Inflammatory macrophage treated with lipopolysaccharide for 1 hour (primary cell): ENCODE measurements at places on chromosomes 5 and 9.

GRCh38 chr9:14173713-14174112, 140.2 kb downstream of the NFIB start:
- no peak for DNase-seq

GRCh38 chr9:112896131-112896530, 5.5 kb upstream of the SLC46A2 start:
- DNase-seq, result peak; percentile 41

GRCh38 chr9:82331079-82331478, 342.5 kb downstream of the SPATA31D1 start:
- DNase-seq, result no peak

- no peak for DNase-seq
These were observed 302.4 kb upstream of the TRPC7 start for GRCh38 chr5:136667789-136668188.

DNA sequence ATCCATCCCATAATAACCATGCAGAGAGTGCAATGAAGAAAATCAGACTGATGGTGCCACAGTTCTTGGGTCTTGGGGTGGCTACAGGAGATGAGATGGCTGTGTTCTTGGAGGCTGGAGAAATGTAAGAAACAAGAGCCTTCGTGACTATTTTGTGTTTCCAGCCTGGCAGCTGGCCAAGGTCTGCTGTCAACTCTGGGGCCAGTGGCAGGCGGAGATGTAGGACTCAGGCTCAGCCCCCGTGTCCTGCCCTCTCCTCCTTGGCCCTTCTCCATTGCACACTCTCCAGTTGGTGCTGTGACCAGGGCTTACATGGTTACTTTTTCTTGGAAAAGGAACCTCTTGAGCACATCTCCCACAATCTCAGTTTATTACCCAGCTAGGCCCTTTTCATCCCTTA, 235.4 kb downstream of the DMRT2 start:
- no peak for DNase-seq

DNA sequence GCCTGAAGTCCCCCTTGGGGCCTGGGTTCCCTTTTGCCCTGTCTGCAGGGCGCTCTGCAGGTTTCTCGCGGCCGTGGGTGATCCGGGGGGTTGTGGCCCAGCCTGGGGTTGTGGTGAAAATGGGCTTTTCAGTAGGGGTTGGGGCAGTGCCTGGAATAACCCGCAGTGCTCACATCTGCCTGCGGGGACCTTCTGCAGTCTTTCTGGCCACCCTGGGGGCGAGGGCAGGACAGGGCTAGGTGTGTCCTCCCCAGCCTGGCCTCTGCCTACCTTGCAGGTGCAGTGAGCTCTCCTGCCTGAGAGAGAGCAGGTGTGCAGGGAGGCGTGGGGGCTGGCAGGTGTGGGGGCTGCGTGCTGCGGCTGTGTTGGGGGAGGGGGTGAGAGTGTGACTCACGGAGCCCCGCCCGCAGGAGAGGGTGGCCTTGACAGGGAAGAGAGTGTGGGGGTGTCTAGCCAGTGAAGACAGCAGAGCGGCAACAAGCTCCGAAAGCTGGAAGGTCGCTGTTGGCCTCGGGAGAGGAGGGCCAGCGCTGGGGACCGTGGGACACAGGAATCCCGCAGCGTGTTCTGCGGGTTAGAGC, 131.4 kb downstream of the MRPL36 start:
- DNase-seq, result no peak

DNA sequence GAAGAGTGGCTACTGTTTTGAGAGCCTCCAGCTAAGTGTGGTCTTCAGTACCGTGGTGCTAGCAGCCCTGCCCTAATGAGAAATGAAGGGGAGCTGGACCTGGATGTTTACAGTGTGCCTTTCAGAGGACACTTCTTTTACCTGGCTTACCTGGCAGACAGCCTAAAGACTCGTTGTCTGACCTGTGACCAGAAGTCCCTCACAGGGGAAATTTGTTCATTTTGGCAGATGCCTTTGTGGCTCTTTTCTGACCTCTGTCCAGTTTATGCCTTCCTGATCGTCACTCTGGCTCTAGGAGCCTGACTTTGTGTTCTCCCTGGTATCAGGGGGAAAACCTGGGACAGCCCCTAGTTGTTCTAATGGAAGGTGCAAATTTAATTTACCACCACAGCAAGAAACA, 475.1 kb downstream of the DMRTA1 start:
- DNase-seq, result no peak

DNA sequence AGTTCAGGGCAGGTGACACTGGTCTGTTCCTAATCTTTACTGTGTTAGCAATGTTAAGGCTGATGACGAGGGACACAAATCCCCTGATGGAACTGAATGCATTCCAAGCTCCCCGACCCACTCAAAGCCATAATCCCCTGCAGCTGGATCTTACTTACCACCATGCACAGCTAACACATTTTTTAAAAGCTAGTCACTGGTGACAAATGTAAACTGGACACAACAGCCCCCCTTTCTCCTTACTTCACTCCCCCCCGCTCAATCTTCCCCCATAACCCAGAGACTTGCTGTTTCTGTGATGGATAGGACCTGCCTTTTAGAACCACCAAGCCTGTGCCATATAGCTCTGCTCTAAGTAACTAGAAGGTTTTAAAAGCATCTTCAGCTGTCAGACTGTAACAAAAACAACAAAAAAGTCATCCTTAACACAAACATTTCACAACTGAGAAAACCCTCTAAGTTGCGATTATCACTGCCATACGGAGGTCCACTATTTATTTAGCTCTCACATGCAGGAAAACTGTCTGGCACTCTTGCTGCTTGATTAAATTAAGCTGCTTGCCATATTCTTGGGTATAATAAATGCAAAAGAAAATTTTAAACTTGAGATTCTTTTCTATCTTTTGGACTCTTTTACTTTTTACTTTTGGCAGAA, 44.4 kb downstream of the BNC2 start:
- DNase-seq, result no peak

DNA sequence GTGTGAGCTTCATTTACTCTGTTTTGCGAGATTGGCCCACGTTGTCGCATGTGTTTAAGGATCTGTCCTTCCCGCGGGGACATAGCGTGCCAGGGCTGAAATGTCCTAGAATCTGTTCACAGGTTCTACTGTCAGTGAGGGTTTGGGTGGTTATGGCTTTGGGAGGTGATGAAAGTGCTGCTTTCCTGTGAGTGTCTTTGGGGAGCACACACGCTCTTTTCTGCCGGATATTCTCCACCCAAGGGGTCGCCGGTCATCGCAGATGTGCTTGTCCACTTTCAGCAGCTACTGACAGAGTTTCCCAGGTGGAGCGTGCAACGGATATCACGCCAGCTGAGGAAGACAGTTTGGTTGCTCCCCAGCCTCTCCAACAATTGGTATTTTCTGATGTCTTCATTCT, 32.1 kb downstream of the PROP1 start:
- DNase-seq, result no peak

DNA sequence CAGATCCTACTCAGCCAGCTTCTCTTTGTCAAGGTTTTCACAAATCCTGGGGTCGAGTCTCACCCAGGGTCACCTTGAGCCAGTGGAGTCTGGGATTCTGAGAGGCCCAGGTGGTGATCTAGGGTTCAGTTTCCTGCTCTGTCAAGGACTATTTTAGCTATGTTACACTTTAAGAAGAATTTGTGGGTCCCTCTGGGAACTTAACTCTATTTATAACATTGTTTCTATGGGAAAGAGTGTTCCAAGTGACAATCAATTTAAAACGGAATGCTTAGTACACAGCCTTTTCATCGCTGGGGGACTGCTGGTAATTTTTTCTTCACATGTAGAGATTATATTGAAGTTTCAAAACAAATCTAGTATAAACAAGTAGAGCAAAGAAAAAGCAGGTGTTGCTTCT, 26.9 kb upstream of the TMEM252 start:
- no peak for DNase-seq

DNA sequence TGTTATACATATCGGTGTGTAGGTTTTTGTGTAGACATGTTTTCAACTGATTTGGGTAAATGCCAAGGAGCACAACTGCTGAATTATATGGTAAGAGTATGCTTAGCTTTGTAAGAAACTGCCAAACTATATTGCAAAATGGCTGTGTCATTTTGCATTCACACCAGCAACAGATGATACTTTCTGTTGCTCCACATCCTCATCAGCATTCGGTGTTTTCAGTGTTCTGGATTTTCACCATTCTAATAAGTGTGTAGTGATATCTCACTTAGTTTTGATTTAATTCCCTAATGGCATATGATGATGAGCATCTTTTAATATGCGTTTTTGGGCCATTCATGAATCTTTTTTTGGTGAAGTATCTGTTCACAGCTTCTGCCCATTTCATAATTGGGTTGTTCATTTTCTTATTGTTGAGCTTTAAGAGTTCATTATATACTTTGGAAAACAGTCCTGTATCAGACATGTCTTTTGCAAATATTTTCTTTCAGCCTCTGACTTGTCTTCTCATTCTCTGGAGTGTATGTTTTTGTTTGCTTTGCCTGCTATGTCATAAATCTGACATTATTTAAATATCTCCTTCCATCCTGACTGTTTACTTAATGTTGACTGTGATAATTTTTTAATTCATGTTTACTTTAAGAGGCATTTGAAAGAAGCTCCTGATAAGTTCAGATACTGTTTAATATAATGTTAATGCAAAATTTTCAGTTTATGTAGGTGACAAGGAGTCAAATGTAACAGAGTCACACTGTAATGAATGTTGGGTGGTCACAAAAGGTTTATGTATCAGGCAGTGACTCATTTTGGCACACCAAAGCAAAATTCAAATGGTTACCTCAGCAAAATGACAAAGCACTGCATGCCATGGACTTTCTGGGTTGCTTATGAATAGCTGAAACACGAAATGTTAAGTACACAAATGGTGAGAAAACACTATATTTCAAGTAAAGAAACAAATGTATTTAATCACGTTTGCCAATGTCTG, 181.1 kb upstream of the DAB2 start:
- DNase-seq, result no peak

- DNase-seq, result no peak
These were observed 10.0 kb downstream of the MOCS2 start for GRCh38 chr5:53099546-53099945.

DNA sequence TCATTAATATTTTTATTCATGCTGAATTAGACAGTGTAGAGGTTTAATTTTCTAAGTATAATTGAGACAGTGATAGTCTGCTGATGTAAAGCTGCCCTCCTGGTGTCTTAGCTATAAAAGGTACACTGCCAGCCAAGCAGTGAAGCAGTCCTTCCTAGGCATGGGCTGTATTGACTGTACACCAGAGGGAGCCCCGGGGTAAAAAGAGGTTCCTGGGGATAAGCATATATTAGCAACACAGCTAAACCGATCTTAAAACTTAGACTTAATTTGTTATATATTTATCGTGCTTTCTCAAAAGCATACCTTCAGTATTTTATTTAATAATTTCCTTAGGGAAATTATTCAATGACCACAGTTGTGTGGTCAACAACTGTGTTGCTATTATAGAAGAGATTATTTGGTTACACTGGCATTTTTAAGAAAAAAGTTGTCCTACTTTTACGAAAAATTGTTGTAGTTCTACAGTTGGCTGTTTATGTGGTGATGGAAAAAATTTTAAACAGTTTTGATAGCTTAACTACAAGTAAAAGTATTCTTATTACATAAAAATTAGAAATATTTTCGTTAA, 68.8 kb downstream of the ELL2 start:
- peak; percentile 38 for DNase-seq

- DNase-seq, result no peak
These were observed 119.7 kb downstream of the FANCC start for GRCh38 chr9:95197692-95198271.

DNA sequence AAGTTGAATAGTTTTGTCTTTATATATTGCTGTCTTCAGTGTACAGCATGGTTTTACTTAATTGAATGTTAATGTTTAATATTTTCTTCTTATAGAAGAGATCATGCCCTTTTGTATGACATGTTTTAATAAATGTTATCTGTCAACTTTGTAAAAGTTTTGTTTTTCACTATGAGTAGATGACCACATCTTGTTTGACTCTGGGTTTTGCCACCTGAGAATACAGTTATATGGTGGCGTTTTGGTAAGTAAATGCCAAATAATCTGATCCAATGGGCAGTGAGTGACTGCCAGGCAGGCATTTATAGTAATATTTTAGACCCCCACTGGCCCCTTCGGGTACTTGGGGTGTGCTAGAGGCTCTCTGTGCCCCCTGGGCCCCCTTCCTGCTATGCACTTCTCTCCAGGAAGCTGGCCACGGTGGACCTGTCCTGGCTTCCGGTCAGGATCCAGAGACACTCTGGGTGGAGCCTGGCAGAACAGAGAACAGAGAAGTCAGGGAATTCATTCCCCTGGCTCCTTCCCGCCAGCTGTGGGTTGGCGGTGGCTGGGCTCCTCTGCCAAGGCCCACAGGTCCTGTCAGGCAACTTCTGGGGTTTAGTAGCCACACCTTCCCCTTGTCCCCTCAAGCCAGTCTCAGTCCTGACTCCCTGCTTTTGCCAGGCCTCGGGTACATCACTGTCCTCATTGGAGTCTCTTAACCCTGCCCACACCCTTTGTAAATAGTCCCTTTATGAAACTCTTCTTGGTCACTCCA, 22.2 kb upstream of the ZBTB34 start:
- no peak for DNase-seq

DNA sequence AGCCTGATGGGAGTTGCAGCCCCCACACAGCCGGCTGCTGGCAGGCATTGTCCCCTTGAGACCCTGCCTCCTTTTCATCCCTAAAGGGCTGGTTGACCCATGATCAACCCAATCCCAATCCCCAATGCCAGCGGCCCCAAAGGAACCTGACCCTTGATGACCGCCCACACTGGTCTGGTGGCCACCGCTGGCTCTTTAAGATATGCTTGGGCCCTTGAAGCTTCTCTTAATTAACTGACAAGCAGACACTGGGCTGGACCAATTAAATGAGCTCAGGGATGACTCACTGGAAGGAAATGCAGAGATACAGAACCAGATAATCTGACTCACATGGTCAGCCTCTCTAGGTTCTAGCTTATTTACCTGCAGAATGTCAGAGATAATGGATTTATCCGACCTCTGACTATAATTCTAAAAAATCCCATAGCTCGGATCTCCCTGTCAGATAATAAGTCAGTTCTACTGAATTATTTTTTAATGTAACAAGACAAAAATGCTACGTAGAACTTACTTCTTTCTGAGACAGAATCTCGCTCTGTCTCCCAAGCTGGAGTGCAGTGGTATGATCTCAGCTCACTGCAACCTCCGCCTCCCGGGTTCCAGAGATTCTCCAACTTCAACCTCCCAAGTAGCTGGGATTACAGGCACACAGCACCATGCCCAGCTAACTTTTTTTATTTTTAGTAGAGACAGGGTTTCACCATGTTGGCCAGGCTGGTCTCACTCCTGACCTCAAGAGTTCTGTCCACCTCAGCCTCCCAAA, 11.1 kb upstream of the MLANA start:
- DNase-seq, result no peak

- DNase-seq, result no peak
These were observed 86.3 kb downstream of the UBE2R2 start for GRCh38 chr9:33903157-33903780.

- DNase-seq, result no peak
These were observed 416.9 kb downstream of the MRPS30 start for GRCh38 chr5:45225571-45226031.
